Naive thymus-derived CD8-positive, alpha-beta T cell (primary cell): ENCODE measurements at places on chromosomes 6 and 20. TPM values are rescaled to one million over a fixed set of nuclear protein-coding genes. Genes with fewer than 3 reads are reported as not detected.

Gene ATP6V1G2
- total RNA-seq, result 7.9 TPM

DNA sequence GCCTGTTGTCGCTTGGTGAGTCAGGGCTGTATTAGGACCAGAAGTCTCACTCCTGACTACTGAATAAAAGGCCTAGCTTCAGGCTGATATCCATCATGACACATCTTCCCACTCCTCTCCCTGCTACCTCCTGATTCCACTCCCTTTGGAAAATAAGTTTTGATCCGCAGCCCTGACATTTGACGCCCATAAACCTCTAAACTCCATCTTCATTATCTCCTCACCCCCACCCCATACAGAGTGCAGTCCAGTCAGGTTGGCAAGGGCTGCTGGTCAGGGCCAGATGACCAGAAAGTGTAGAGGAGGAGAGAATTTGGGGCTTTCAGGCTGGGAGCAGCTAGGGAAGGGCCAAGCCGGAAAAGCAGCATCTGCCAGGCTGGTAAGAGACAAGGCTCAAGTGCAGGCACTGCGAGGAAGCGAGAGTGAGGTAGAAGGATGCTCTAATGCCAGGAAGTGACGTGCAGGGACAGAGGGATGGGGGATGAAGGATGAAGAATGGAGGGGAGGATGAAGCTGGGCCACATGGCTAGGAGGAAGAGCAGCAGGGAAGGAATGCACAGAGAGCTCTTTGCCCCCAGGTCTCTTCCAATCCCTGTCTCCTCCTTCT is 1.2 kb downstream of the GGT7 start:
- no peak for DNase-seq

DNA sequence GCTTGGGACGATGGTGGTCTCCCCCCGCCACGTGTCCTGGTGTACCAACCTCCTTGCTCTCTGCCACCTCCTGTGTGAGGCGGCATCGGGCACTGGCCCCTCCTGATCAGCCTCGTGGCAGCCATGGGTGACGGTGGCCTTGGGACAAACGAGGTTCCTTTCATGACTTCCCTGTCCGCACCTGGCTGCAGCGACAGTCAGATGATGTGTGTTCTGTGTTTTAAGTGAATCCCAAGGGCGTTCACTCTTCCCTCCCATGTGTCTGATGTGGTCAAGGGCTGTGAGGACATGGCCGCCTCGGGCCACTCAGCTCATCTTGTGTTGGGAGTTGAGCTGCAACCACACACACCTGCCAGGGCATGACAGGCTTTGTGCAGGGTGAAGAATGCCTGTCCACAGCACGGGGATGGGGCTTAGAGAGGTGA is 30.4 kb upstream of the PCMTD2 start:
- no peak for DNase-seq

- DNase-seq, result no peak
These were observed 128.0 kb downstream of the TNFRSF21 start for GRCh38 chr6:47181681-47182080.

Gene SLC17A9
- 11.3 TPM for total RNA-seq
